Stimulated activated CD4-positive, alpha-beta T cell treated with anti-CD3 and anti-CD28 coated beads, Interleukin-12 subunit alpha, Interleukin-12 subunit beta, amount 100 ng/mL, for 4 hours (primary cell): ENCODE measurements at places on chromosomes 16 and 17.

DNA sequence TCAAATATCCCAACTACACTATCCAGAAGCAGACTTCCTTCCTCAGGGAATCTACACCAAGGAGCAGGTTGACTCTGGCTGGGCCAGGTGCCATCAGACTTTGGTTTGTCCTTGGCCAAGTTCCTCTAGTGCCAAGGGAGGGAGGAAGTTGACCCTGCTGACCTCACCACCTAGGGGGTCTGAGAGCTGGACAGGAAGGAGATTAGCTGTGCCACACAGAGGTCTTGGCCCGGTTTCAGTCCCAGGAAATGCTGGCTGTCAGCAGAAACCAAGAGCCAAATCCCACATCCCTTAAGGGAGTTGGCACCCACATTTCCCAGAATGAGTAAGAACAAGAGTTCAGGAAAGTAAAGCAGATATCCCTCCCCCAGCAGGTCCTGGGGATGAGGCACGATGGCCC, 178.2 kb downstream of the SALL1 start:
- no peak for DNase-seq

DNA sequence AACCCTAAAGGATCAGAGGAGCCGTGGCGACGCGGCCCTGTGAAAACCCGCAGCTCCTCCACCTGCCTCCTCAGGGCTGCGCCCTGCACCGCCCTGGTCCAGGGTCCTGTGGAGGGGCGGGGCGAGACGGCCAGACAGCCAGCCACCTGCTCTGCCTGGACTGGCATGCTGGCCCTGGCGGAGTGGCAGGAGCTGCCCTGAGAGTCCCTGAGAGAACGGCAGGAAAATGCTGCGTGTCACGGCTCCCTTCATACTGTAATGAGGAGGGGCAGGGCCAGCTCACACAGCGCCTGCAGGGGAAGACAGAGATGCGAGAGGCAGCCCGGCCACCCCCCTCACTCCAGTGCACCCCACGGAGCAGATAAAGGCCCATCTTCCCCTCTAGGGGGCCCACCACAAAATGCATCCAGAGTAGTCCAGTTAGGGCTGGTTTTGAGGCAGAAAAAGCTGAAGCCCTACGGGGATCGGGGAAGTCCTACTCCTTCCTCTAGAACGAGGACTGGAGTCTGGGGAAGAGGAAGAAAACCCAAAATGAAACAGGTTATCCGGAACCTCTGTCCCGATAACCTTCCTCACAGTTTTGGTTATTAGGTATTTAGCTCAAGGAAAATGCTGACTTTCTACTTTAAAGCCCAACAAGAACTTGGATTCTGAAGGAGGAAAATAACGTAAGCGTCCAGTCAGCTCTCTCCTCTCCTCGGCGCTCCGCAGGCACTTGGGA, 97.6 kb upstream of the DNAH17 start:
- DNase-seq = no peak

GRCh38 chr16:26149364-26150190, 457.8 kb downstream of the HS3ST4 start:
- no peak for DNase-seq

- no peak for DNase-seq
Measured at GRCh38 chr17:81581758-81582157, 29.6 kb upstream of the FAAP100 start.
